ENCODE measurements at places on chromosomes 5 and 9. TPM values are rescaled to one million over a fixed set of nuclear protein-coding genes. Genes with fewer than 3 reads are reported as not detected.

Gene CEP120
- 15.3 TPM for total RNA-seq

Gene SLC45A2
- total RNA-seq = not detected

Gene CYFIP2
- 15.7 TPM for total RNA-seq

Gene TMEM232
- total RNA-seq = 3.8 TPM

Gene ANKRD20A1
- total RNA-seq = 2.5 TPM

Gene IFNA2
- total RNA-seq = not detected

Gene CENPP
- 9.2 TPM for total RNA-seq

Gene NIPAL4
- 0.87 TPM for total RNA-seq

Gene STING1
- 26.6 TPM for total RNA-seq

Gene FEM1C
- 14.8 TPM for total RNA-seq

Gene LHX6
- total RNA-seq = not detected

Gene HDHD3
- 10.7 TPM for total RNA-seq

Gene OTP
- not detected for total RNA-seq

Gene GPRIN1
- total RNA-seq = 2.1 TPM

Gene MSX2
- total RNA-seq = 2.2 TPM

Gene PCDHGB4
- total RNA-seq = 12.6 TPM
